ENCODE measurements at places on chromosomes 2 and 18.

DNA sequence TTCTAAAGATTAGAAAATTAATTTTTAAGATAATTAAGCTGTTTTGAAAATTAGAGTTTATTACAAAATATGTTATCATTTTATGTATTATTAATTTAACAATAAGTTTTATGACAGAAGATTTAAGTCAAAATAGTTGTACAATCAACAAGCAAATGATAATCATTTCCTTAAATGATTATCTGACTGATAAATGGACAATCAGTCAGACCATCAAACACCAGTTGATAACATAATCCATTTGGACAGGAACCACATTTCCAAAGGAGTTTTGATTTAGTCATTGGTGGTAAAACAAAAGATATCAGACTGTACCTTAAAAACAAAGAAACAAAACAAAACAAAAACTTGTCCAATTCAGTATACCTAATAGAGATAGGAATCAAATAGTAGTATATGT is 1.9 kb downstream of the TFPI start:
- DNase-seq: no peak

GRCh38 chr2:155054712-155055111 is 356.2 kb downstream of the KCNJ3 start:
- DNase-seq: no peak

DNA sequence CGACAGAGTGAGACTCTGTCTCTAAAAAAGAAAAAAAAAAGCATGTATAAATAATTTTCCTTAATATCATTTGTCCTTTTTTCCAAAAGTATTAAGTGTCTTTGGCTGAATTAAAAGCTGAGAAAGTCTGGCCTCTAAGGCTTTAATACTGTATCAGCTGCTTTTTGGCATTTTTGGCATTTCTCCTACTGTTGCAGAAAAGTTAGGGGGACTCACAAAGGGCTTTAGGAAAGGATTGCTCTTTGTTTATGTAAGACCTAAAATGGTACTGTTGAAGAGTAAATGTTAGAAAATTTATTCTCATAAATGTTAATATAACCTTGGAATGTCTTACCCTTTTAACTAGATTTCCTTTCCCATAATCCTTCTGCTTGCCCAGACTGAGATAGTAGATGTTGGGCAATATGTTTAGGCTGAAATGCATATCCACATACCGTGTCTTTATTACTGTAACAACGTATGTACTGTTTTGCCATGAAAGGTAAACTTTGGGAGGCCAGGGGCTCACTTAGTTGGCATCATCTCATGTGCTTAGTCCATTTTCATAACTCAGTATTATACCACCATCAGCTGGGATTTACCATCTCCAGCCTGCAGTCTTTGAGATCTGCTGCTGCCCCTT is 18.0 kb upstream of the STON1 start:
- DNase-seq: no peak

DNA sequence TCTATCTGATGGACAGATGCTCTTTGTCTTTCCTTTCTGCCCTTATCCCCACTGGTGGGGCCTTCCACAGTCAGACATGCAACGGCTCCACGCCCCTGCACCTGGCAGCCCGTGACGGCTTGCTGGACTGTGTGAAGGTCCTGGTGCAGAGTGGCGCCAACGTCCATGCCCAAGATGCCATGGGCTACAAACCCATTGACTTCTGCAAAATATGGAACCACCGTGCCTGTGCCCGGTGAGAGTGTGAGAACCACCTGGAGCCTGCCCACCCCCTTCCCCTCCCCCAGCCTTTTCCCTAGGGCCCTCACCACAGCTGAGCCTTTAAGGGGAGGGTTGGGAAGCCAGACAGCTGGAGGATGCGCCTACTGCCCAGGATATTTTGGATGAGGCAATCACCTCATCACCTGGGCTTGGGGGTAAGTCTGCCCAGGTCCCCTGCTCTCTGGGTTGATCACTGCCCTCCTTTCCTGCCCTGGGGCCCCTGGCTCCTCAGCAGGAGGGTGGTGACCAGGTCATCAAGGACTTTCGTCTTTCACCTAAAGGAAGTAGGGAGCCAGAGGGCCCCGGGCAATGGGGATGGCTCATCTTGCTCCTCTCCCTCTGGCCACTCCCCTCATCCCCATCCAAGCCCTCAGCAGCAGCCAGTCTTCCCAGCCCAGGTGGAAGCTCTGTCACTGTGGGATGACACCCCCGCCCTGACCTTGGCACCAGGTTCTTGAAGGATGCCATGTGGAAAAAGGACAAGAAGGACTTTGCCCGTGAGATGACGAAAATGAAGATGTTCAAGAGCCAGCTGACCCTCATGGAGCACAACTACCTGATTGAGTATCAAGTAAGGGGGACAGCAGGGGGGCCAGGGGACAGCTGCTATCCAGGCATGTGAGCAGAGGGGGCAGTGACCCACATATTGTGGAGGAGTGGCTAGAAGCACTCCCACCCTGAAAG is 3.7 kb downstream of the ANKRD53 start:
- no peak for DNase-seq

- no peak for DNase-seq
Measured at GRCh38 chr18:68784071-68784470, 13.8 kb upstream of the CCDC102B start.

DNA sequence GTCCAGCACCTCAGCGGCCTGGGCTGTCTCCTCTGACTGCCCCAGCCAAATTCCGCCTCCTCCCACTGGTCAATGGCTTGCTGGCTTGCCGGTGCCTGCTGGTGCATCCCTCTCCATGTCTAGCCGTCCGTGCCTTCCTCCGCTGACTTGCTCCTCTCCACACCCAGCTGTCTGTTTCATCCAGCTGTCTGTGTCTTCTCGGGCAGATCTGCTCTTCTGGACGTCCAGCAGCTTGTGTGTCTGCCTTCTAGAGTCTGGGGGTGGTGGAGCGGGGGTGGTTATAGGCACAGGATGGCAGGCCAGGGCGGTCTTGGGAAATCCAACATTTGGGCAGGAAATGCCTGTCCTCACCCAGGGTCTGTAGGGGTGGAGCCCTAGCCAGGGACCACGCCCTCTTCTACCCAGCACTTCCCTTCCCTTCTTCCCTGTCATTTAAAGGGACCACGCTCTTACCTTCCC is 369.2 kb downstream of the GALNT13 start:
- DNase-seq: no peak

DNA sequence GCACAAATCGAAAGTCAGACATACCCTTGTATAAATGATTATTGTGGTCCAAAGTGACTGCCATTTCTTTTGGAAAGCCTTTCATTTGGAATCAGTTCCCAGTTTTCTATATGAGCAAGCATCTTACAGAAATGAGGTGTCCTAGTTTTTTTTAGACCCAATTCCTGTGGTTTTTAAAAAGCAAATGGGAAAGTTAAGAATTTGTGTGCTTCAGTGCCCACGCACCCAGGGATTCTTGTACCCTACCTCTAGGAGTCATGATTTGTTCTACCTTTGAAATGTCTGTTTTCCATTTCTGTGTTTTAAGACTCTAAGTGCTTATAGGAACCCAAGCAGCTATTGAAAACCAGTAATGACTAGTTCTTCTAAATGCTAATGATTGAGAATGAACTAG is 218.1 kb downstream of the CAMKMT start:
- DNase-seq: no peak

- no peak for DNase-seq
Measured at GRCh38 chr2:199219551-199219950, 238.2 kb downstream of the SATB2 start.

DNA sequence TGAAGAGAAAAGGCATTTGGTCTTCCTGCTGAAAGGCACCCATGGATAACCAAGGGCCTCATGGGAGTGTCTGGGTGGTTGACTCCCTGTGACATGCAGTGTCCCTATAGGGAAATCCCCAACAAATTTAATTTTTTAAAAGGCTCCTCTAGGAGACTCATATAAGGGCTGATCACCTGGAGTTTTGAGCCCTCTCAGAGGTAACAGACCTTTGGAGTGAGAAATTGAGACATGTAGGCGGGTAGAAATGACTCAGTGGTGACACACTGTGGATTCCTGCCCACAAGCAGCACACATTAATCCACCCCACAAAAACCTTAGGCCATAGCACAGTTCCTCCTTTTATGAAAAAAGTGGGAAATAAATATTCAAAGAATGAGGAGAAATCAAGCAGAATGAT is 557.0 kb upstream of the CNTNAP5 start:
- DNase-seq: no peak

DNA sequence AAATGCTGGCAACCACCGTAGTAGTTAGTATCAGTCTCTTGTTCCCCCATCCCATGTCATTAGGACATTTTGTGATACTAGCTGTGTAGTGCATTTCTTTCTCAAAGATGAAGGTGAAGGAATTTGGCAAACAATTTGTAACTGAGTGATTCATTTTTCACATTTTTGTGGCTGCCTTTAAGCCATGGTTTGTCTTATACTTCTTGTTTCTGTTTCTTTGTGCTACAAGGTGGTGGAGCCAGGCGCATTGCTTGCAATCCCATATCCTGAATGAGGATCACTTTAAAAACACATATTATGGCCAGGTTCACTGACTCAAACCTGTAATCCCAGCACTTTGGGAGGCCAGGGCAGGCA is 40.6 kb downstream of the GPD2 start:
- DNase-seq: no peak

DNA sequence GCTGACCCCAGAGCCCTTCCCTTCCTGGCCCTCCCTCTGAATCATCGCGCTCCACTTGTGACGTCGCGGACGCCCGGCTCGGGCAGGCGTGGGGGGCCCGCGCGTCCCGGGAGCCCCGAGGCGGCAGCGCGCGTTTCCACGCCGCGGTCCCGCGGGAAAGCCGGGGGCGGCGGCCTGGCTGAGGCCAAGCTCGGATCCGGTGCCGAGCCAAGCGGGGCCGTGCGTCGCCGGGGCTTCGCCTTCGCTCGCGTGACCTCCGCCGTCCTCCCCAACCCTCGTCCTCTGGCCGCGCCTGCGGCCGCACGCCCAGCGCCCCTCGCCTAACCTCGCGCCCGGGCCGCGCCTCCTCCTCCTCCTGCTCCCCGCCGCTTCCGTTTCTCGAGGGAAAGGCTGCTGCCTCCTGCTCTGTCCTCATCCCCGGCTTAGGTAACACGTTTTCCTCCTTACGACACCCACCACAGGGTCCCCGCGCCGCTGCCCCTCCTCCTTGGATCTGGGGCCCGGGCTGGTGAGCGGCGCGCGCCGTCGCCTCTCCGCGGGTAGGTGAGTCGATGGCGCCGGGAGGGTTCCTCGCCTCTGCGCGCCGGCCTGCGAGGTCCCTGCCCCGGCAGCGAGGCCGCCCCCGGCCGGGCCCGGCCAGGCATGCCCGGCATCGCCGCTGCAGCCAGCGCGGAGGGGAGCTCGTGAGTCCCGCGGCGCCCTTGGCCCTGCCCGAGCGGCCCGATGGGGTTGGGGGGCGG is at the start of gene INPP1:
INPP1 (plus strand) TSS at position 54 of the 740 bp plus-strand sequence. CDS start 16,514 bp downstream, outside the sequence.
- no peak for DNase-seq

- no peak for DNase-seq
Measured at GRCh38 chr2:36737131-36737750, 40.7 kb downstream of the VIT start.

DNA sequence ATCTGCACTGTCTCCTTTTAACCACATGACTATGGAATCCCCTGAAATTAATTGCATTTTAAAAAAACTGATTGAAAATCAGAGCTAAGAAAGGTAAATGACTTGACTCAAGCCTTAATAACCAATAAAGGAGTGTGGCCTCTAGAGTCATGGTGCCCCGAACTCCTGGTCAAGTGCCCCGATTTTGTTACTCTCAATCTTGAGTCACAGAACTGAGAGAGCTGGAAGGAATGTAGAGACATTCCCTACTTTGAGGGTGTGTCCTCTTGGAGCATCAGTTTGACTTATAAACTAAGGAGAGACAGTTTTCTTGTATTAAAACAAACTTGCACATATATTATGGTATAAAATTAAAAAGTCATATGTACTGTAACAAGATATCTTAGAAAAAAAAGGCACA is 2.4 kb downstream of the WDR43 start:
- no peak for DNase-seq

- no peak for DNase-seq
Measured at GRCh38 chr2:52936029-52936428, 831.6 kb upstream of the CHAC2 start.

DNA sequence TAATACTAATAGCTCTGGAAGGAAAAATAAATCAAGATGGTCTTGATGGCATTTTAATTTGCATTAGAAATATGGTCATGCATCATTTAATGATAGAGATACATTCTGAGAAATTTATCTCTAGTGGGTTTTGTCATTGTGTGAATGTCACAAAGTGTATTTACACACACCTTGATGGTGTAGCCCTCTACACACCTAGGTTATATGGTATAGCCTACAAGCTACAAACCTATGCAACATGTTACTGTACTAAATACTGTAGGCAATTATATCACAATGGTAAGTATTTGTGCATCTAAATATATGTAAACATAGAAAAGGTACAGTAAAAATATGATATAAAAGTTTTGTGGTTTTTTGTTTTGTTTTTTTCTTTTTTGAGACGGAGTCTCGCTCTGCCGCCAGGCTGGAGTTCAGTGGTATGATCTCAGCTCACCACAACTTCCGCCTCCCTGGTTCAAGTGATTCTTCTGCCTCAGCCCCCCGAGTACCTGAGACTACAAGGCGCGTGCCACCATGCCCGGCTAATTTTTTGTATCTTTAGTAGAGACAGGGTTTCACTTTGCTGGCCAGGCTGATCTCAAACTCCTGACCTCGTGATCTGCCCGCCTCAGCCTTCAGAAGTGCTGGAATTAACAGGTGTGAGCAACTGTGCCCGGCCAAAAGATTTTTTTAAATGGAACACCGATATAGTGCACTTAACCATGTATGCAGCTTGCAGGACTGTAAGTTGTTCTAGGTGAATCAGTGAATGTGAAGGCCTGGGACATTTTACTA is 83.7 kb upstream of the UBXN4 start:
- DNase-seq: peak; percentile 4

GRCh38 chr2:8694737-8695136 is 12.9 kb downstream of the ID2 start:
- DNase-seq: no peak

- DNase-seq: no peak
Measured at GRCh38 chr18:32271672-32272208, 81.9 kb downstream of the MEP1B start.

DNA sequence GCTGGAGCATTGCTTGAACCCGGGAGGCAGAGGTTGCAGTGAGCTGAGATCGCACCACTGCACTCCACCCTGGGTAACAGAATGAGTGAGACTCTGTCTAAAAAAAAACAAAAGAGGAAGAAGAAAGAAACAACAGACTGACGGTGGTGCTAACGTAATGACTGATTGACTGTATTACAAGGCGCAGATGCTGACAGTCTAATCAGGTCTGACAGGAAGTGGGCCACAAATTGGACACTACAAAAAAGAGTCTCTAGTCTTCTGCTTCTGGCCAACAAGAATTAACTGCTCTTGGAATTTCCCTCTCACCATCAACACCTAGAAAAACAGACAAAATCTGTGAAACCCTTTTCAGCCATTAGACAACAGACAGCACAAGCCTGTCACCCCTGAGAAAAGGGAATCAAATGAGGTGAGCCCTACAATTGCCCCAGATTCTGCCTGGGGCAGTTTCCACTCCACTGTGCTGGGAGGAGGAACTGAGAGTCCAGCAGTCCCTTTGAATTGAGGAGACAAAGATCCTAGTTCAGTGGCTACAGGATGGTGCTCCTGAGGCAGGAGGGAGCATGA is 43.3 kb downstream of the SNED1 start:
- no peak for DNase-seq

- no peak for DNase-seq
Measured at GRCh38 chr2:177545981-177546585, 153.5 kb downstream of the AGPS start.

GRCh38 chr18:8426401-8426800 is 182.8 kb upstream of the RAB12 start:
- DNase-seq: no peak

GRCh38 chr2:28653892-28654662 is 97.6 kb upstream of the PPP1CB start:
- no peak for DNase-seq
